ENCODE measurements at places on chromosomes 16 and 17.

GRCh38 chr16:77840673-77841501 lies 52.5 kb downstream of the VAT1L start:
- no peak for DNase-seq

DNA sequence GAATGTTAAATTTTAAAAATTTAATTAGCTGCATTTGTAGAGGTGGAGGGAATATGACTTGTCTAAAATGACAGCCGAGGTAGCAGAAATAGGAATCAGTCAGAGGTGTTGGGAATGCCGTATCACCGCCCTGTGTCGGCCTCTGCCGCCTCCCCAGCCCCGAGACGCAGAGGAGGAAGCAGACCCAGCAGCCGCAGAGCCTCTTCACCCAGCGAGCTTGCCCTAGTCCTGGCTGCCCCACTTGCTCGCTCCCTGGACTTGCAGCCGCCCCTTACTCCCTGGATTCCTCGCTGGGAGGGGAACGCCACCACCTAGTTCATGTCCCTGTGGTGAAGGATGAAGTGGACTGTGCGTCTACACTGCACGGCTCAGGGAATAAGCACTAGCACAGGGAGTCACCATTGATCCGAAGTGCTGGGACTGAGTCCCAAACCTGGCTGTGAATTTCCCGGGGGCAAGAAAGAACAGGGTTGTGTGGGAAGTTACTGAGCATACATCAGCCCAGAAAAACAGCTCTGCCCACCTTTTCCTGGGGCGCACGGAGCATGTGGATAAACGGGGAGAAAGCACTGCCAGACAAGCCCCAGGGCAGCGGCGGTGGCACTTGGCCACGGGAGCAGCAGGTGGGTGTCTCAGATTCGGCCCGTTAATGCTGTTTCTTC lies 76.8 kb downstream of the RPTOR start:
- no peak for DNase-seq

GRCh38 chr16:74249846-74250245 lies 46.8 kb upstream of the PSMD7 start:
- no peak for DNase-seq

GRCh38 chr17:57356719-57357391 lies 100.5 kb downstream of the MSI2 start:
- no peak for DNase-seq

DNA sequence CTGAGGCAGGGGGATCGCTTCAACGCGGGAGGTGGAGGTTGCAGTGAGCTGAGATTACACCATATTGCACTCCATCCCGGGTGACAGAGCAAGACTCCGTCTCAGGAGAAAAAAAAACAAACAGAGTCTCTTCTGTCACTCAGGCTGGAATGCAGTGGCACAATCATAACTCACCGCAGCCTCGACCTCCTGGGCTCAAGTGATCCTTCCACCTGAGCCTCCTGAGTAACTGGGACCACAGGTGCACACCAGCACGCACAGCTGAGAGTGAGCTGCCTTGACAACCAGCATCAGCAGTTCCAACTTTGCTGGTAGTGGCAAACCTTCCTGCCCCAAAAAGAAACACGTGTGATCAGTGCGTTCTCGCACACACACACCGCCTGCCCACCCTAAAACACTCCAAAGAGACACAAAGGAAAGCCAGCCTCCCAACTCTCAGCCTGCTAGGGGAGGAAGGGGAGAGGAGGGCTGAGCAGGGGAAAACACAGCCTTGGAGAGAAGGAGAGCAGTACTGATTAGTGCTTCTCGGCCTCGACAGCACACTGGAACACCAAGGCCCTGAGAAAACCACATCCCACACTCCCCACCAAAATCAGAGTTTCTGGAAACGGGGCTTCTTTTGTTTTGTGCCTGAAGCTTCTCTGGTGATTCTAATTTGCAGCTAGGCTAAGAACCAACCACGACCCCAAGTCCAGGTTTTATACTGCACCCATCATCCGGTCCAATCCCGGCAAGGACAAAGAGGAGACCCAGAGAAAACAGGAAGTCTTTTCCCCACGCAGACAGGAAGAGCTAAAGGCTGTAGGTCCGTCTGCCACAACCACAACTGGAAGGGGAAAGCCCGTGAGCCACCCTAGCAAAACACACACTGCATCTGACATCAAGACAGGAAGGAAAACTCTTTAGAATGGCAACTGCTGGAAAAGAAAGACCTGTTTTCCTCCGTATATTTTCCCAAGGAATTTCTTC lies 28.8 kb downstream of the ZCCHC14 start:
- no peak for DNase-seq

GRCh38 chr17:3915581-3915994 lies 677 bp downstream of the P2RX1 start:
- no peak for DNase-seq

DNA sequence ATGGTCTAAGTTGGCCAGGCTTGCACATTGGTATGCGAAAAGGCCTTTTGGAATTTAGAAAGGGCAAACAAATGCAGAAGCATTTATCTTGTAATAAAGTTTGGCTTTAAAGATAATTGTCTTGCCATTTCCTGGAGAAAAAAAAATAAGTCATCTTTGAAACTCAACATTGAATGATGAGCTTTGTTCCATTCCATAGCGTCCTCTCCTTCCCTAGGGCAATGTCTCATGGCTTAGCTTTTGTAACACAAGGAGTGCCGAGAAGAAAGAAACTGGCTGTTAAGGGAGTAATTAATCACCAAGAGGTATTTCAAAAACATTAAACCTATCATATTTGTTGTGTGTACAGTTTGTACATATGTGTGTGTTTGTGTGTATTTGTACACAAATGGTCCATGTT lies 372.3 kb downstream of the NPIPA8 start:
- no peak for DNase-seq

DNA sequence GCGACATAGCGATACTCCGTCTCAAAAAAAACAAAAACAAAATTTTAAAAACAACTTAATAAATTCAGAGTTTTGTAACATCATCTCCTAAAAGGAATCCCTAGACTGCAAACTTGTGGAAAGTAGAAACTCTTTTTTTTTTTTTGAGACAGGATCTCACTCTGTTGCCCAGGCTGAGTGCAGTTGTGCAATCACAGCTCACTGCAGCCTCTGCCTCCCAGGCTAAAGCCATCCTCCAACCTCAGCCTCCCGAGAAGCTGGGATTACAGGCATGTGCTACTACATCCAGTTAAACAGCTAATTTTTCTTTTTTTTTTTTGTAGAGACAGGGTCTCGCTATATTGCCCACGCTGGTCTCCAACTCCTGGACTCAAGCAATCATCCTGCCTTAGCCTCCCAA lies 19.7 kb downstream of the EZH1 start:
- DNase-seq, result no peak

DNA sequence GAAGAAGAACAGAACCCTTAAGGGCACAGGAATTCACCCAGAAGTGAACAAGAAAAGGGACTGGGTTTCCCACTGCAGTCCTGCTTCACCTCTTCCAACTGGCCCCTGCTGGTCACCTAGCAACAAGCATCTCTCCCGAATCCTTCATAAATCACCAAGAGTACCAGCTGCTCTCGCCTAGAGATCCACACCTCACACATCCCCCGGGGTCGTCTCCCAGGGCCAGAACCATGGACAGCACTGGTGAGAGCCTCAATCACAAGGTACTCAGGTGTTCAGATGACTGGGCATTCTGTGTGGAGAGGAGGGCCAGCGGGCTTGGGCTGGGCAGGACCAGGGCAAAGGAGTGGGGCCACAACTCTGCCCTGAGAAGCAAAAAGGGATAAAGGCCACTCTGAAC lies 65.9 kb downstream of the CCT6B start:
- peak; percentile 26 for DNase-seq

DNA sequence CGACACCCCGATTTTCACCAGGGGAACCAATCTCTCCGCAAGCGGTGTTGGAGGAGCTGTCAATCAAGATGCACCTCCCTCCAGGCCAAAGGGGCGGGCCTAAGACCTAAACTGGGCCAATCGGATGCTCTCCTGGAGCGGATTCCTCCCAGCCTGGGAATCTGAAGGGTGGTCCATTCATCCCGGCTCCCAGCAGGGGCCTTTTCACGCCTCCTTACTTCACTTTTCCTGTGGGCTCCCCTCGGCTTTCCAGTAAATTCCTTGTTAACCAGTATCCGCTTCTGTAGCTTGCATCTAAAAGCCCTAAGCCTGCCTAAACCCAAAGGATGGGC lies 17.1 kb downstream of the C16orf74 start:
- peak; percentile 88 for DNase-seq

- no peak for DNase-seq
These were observed 199.5 kb downstream of the PRKCB start for GRCh38 chr16:24035127-24035842.

- no peak for DNase-seq
These were observed 5.5 kb downstream of the IGFBP4 start for GRCh38 chr17:40448639-40449261.

GRCh38 chr17:7842380-7843256 lies 8.6 kb downstream of the KDM6B start:
- DNase-seq, result peak; percentile 58

- DNase-seq, result peak; percentile 95
These were observed 23.4 kb downstream of the TRPV2 start for GRCh38 chr17:16438557-16439302.

- DNase-seq, result no peak
These were observed 47.9 kb downstream of the SNX29 start for GRCh38 chr16:12024429-12024828.

GRCh38 chr17:31853911-31854470 lies 5.1 kb downstream of the COPRS start:
- DNase-seq, result no peak

DNA sequence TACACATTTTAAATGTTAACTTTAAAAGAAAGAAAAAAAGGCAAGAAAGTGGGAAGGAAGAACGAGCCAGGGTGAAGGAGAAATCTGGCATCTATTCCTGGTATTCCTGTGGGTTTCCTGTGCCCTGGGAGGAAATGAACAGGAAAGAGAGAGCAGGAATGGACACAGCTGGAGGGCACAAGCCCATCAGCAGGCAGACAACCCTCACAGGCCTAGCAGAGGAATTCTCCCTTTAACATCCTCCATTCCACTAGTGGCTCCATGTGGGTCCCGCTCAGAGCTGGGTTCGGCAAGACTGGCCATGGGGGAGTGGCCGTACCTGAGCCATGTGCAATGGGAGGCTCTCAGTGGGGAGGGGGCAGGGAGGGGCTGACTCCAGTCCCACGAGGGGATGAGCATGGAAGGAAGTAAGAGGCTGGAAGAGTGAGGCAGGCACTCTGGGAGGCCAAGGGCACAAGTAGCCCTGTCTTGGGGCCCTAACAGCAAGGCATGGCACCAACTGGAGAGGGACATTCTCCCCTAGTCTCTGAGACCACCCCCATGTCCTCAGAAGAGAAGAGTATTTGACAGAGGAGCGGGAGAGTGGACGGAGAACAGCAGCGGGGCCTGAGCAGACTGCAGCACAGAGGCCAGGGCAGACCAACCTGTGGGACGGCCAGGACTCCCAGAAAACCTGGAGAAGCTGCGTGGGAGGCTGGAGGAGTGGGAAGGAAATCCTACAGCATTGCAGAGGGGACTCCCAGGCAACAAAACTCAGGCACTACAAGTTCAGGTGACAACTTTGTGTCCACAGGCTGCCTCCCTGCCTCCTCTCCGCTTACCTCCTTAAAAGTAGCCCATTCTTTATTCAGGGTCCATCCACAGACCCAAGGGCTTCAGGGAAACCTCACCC lies 30.2 kb downstream of the TK2 start:
- DNase-seq, result no peak

DNA sequence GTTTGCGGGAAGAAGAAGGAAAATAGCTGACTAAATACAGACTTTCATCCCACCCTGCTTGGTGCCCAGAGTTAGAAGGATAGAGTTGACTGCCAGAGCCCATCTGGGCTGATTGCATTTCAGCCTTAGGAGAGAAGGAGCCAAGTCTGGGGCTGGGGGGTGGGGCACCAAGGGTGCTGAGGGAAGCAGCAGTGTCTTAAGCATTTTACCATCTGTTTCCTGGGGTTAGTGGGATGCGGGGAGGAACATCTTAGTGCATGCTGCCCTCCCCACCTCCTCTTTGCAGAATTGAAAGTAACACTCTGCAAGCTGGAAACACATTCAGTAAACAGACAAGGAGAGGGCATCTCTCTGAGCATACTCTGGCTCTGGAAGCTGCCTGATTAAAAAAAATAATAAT lies 1.5 kb upstream of the ARL5C start:
- no peak for DNase-seq

DNA sequence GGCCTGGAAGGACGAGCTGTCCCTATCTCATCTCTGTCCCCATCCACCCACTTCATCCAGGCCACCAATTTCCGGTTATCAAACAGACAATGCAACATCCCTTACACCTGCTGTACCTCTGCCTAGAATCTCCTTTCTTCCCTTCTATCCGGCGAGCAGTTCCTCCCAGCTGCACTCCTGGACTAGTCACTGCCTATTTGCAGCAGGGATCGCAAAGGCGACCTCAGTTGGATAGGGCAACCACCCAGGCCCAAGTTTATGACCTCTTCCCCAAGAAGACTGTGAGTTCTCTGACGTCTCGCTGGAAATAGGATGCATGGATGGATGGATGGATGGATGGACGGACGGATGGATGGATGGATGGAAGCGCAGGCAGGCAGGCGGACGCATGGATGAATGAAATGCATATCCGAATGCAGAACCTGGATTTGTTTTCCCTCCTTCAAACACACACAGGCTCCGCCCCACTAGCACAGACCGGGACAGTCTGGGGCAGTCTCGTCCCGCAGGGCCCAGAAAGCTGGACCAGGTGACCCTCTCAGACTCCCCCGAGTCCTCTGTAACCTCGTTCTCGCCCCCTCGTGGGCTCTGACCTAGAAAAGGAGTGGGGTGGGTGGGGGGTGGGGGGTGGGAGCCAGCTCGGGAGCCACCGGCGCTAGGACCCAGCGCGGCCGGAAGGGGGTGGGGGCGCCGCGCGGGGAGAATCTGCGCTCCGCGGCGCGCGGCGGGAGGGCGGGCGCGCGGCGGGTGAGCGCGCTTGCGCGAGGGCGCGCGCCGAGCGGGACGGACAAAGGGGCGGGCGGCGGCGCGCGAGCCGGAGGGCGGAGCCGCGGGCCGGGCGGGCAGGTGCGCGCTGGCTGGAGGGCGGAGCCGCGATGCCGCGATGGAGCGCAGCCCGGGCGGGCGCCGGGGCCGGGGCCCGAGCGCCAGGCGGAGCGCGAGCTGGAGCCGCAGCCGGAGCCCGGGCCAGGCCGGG lies at the start of gene SBK1:
TSS of gene SBK1 (plus strand) at position 875 of the 976 bp plus-strand sequence. CDS start 24,867 bp downstream, outside the sequence.
- peak; percentile 80 for DNase-seq

- DNase-seq, result no peak
These were observed 8.4 kb upstream of the SRCIN1 start for GRCh38 chr17:38613981-38614779.

Measured in WTC11 (cell line).